Posterior cingulate gyrus (tissue), 11 donors: ENCODE measurements at places on chromosomes 3 and 15.

DNA sequence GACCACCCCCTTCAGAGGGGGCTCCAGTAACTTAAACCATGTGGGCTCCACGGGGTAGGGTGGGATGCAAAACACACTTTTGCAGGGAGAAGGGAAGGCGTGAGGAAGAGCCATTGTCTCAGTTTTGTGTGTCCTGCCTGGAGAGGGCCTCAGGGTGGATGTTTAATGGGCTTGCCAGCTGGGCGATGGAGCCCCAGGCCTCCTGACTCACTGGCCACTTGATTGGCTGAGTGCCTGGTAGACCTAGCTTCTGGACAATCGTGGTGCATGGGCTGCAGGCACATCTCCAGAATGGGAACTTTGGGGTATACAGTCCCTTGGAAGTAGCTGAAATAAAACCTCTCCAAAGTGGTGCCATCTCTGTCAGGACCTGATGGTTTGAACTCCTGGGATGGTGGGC is 118.3 kb upstream of the MRPS22 start:
- no peak for DNase-seq

DNA sequence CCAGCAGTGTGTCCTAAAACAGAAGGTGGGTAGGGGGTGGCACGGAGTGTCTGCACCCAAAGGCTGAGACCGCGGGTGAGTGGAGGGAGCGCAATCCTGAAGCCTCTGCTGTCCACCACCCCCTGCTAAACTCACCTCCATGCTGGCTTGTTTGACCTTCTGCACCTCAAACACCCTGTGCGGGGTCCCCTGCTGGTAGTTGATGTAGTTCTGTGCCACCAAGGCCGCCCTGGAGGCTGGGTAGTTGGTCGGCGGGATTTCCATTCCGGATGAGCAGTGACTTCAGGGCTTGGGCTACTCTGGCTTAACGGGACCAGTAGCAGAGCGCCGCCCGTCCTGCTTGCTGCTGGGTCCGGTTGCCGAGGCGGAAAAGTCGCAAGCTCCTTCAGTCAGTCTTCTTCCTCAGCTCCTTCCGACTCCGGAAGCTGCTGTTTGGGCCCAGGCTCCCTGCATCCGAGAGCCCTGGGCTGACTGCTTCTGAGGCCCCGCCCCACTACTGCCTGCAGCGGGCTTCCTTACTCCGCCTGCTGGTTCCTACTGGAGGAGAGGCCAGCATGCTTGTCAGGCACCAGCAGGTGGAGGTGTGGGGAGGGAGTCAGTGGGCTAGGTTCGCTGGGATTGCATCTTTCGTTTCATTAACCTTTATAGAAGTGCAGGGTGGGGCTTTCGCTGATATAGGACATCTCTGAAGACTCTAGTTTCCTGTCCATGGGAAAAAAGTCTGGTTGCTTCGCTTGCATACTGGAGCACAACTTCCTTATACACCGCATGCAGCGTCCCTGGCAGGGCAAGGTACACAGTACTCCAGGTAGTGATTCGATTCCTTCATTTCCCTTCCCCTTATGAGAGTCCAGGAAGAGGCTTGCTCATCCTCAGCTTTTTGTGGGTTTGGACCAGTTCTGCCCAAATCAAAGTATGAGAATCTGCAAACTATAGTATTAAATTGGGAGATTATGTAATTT is at the start of gene LXN:
Gene LXN, minus strand, starts transcription at position 434 of the 962 bp plus-strand sequence. Its CDS starts 170 bp downstream, at position 264.
- peak; percentile 93 for DNase-seq

DNA sequence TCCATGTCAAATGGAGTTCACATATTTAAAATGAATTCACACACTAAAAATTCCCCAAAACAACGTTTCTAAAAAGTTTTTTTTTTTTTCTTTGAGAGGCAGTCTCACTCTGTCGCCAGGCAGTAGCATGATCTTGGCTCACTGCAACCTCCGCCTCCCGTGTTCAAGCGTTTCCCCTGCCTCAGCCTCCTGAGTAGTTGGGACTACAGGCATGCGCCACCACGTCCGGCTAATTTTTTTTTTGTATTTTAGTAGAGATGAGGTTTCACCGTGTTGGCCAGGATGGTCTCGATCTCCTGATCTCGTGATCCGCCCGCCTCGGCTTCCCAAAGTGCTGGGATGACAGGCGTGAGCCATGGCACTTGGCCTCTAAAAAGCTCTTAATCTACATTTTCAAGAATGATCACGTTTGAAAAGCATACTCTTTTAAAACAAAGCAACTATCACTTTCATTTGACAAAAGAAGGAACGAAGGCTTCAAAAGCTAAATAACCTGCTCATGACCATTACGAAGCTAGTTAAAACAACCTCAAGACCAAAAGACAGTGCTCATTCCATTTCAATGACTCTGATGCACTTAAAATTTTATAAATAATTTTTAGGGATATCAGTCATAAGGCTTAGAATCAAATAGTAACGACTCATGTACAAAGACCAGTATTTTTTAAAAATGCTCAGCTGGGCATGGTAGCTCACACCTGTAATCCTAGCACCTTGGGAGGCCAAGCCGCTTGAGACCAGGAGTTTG is 5.5 kb downstream of the UBE3A start:
- no peak for DNase-seq

- DNase-seq = no peak
Observed at GRCh38 chr3:36800533-36801116, 36.3 kb upstream of the DCLK3 start.

DNA sequence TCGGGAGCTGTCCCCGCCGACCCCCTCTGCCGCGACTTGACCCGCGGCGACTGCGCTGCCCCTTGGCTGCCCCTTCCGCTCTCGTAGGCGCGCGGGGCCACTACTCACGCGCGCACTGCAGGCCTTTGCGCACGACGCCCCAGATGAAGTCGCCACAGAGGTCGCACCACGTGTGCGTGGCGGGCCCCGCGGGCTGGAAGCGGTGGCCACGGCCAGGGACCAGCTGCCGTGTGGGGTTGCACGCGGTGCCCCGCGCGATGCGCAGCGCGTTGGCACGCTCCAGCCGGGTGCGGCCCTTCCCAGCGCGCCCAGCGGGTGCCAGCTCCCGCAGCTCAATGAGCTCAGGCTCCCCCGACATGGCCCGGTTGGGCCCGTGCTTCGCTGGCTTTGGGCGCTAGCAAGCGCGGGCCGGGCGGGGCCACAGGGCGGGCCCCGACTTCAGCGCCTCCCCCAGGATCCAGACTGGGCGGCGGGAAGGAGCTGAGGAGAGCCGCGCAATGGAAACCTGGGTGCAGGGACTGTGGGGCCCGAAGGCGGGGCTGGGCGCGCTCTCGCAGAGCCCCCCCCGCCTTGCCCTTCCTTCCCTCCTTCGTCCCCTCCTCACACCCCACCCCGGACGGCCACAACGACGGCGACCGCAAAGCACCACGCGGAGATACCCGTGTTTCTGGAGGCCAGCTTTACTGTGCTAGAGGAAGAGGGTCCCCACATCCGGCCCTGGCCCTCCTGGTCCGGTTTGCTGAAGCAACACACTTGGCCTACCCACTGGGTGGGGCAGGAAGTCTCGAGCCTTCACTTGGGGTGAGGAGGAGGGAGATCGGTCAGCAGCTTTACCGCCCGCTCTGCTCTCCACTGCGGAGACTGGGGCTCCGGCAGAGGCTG is at the start of gene RASSF1:
Gene RASSF1, minus strand, starts transcription at position 389 of the 882 bp plus-strand sequence. Its CDS starts 31 bp downstream, at position 358.
- DNase-seq = no peak

GRCh38 chr3:23474580-23475357 is 271.6 kb downstream of the UBE2E2 start:
- DNase-seq = no peak
